ENCODE measurements at places on chromosomes 5 and 9. TPM values are rescaled to one million over a fixed set of nuclear protein-coding genes. Genes with fewer than 3 reads are reported as not detected.

DNA sequence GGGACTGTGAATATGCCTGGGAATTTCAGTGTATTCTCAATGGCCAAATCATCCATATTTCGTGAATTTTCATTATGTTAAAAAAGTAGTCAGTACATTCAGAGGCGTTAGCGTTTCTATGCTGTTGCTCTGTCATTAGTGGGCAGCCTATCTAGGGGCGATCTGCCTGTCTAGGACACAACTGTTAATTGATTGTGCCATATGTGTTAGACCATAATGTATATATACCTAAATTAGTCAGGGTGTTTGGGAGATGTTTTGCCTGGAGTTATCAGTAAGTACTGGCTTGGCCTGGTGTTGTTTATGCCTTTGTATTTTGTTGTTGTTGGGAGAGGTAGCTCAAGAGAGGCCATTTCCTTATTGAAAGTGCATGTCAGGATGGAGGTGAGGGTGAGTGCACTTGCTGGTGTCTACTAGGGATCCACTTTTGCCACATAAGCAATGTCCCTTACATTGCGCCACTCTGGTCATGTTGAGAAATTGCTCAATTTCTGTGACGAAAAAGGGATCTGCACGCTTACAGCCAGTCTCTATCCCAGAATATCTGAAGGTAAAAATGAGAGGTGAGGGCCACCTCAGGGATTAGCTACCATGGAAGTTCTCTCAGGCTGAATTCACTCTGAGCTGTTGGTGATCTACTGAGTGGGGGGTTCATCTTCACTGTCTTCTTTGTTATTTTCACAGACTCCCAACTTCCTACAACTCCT lies 123.3 kb downstream of the ST8SIA4 start:
- peak overlapping the region; percentile 98 for H3K27ac ChIP-seq
- no peak for DNase-seq
- H3K36me3 ChIP-seq = peaks cover 6% of the 10 kb centered on the region
- no peaks in the 10 kb centered on the region for H3K27me3 ChIP-seq

GRCh38 chr5:31770998-31771397 lies 132.1 kb downstream of the PDZD2 start:
- peaks cover 1% of the 10 kb centered on the region for H3K4me1 ChIP-seq
- H3K27ac ChIP-seq = no peak overlapping the region
- DNase-seq = no peak
- no peaks in the 10 kb centered on the region for H3K36me3 ChIP-seq
- no peaks in the 10 kb centered on the region for H3K27me3 ChIP-seq

- DNase-seq = no peak
- no peak overlapping the region for H3K27ac ChIP-seq
- H3K4me1 ChIP-seq = no peaks in the 10 kb centered on the region
- H3K27me3 ChIP-seq = no peaks in the 10 kb centered on the region
- no peaks in the 10 kb centered on the region for H3K36me3 ChIP-seq
Observed at GRCh38 chr9:118059484-118060278, 355.5 kb downstream of the TLR4 start.

DNA sequence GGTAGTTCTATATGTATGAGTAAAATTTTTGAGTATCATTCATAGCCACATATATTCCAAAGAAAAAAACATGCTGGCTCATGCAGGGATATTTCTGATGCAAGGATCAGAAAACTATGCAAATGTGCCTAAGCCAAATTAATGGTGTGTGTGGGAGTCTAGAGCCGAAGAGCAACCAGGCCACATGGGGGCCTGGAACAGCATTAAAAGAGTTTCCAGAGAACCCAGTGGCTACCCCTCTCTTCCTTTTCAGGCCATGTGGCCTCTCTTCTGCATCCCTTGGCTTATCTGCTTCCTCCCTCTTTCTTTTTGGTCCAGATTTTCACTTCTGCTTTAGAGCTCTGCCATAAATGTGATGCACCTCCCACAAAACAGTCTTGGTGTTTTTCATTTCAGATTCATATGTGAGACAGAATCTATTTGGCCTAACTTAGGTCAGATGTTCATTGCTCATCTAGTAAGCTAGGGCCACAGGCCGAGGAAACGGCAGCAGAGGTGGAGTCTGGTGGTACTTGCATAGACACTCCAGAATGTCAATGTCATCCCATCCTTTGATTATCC lies 300.0 kb downstream of the SH3GL2 start:
- DNase-seq = no peak
- H3K36me3 ChIP-seq = no peaks in the 10 kb centered on the region
- no peak overlapping the region for H3K27ac ChIP-seq
- no peak overlapping the region for H3K4me3 ChIP-seq
- no peaks in the 10 kb centered on the region for H3K27me3 ChIP-seq

GRCh38 chr5:5085381-5085780 lies 54.7 kb upstream of the ADAMTS16 start:
- no peaks in the 10 kb centered on the region for H3K27me3 ChIP-seq
- no peaks in the 10 kb centered on the region for H3K4me1 ChIP-seq
- H3K27ac ChIP-seq = no peak overlapping the region
- no peak overlapping the region for H3K4me3 ChIP-seq

DNA sequence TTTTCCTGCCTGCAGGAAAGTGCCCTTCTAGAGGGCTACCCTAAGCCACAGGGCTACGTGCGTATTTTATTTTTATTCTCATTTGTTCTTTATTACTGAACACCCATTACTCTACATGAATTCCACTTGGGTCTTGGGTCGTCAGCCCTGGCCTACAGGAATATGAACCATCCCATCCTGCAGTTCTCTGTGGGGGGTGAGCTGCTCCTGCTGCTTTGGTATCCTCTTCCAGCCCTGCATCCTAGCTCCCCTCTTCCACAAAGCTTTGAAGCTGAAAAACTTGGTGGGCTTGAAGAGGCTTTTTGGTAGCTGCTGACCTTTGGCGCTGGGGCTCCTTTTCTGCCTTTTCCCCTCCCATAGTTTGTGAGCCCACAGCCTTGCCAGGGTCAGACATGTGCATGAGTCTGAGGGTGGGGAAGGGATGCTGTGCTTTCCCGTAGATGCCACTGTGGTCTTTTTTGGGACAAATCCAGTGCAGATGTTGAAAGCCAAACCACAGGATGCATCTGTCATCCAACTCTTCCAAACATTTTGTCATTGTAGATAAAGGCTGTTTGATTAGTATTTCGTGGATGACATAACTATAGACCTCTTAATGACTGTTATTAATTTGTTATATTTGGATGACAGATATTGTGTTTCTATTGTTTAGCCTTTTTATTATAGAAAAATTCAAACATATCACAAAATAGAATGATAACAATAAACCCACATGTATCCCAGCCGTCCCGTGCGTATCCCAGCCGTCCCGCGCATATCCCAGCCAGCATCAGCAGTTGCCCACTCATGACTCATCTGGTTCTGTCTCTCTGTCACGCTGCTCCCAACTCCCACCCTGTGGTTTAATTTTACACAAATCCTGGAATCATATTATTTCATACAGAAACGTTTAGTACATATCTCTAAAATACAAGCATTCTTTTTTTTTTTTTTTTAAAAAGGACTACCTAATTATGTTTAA lies 43.9 kb downstream of the SLC46A2 start:
- H3K4me3 ChIP-seq = no peak overlapping the region
- H3K27ac ChIP-seq = no peak overlapping the region
- no peaks in the 10 kb centered on the region for H3K27me3 ChIP-seq
- DNase-seq = no peak
- peaks cover 12% of the 10 kb centered on the region for H3K4me1 ChIP-seq
- no peaks in the 10 kb centered on the region for H3K36me3 ChIP-seq

DNA sequence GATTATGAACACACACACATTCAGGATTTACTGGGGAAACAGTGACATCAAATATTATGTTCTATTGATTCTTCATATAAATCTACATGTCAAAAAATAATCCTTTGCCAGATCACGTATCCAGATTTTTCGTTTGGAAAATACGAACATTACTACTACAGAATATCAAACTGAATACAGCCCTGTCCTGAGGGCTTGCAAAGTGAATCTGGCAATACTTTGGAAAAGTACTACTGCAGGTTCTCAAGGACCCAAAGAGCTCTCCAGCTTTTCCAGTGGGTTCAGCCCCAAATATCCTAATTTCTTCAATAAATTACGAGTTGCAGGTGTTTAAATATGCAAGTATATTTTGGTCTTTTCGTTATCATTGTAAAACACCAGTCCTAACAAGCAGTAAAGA lies 411 bp upstream of the NDUFS4 start:
- H3K4me1 ChIP-seq = peaks cover 12% of the 10 kb centered on the region
- peak overlapping the region; percentile 93 for H3K4me3 ChIP-seq
- peaks cover 18% of the 10 kb centered on the region for H3K27me3 ChIP-seq
- H3K36me3 ChIP-seq = peaks cover 6% of the 10 kb centered on the region
- H3K27ac ChIP-seq = no peak overlapping the region

DNA sequence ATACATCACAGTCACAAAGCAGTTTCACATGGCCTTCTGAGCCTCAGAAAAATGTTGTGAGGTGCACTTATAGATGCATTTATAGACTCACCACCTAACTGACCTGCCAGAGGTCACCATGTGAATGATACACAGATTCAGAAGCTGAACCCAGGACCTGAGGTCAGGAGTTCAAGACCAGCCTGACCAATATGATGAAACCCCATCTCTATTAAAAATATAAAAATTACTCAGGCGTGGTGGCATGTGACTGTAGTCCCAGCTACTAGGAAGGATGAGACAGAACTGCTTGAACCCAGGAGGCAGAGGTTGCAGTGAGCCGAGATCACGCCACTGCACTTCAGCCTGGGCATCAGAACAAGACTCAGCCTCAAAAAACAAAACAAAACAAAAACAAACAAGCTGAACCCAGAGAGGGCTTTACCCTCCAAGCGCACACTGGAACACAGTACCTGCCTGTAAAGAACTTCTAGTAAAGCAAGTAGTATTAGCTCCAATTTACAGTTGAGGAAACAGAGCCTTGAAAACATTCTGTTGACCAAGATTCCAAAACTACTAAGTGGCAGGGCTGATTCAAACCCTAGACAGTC lies 16.3 kb downstream of the ECPAS start:
- H3K4me3 ChIP-seq = no peak overlapping the region
- H3K4me1 ChIP-seq = peaks cover 11% of the 10 kb centered on the region
- H3K27me3 ChIP-seq = no peaks in the 10 kb centered on the region
- no peak overlapping the region for H3K27ac ChIP-seq
- H3K36me3 ChIP-seq = peaks cover 46% of the 10 kb centered on the region

GRCh38 chr5:136620621-136621020 lies 255.3 kb upstream of the TRPC7 start:
- no peaks in the 10 kb centered on the region for H3K27me3 ChIP-seq
- no peaks in the 10 kb centered on the region for H3K4me1 ChIP-seq
- no peaks in the 10 kb centered on the region for H3K36me3 ChIP-seq
- no peak overlapping the region for H3K4me3 ChIP-seq
- DNase-seq = no peak
- no peak overlapping the region for H3K27ac ChIP-seq

DNA sequence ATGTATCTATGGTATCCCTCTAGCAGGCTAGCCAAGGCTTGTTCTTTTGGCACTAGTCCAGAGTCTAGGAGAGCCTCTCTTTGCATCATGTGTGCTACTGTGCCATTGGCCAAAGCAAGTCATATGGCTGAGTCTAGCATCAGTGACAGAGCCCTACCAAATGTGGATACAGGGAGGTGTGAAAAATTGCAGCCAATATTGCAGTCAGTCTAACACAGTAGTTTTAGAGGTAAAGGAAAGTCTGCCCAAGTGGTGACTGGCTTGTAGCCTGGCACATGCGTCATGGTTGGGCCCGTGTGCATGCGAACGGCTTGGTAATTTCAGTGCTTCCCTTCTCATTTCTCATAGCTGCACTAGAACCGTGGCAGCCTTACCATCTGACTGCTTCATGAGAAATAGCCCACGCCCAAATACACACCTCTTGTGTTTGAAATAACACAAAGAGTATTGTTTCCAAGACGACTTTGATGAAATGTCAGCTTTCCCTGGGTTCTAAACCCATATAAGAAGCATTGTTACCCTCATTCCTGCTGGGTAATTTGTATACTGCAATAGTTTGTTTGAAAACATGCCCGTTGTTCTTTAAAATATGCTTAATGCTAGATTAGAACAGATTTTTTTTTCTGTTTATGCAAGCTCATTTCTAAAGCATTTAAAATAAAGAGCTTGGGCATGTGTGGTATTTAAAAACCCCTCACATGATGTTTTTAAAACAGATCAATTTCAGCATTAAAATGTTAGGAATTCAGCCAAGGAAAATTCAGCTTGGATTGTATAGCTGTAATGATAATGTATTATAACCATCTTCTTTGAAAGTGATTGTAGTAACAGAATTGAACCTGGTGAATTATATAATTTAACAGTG lies 113.2 kb downstream of the TLE4 start:
- H3K4me3 ChIP-seq = no peak overlapping the region
- peaks cover 19% of the 10 kb centered on the region for H3K4me1 ChIP-seq

GRCh38 chr5:3852161-3852916 lies 256.7 kb downstream of the IRX1 start:
- no peak overlapping the region for H3K4me3 ChIP-seq
- DNase-seq = no peak
- no peaks in the 10 kb centered on the region for H3K36me3 ChIP-seq
- no peaks in the 10 kb centered on the region for H3K27me3 ChIP-seq

GRCh38 chr5:95447961-95448360 lies 56.8 kb downstream of the FAM81B start:
- no peaks in the 10 kb centered on the region for H3K36me3 ChIP-seq
- DNase-seq = no peak
- no peak overlapping the region for H3K27ac ChIP-seq
- H3K4me3 ChIP-seq = no peak overlapping the region
- peaks cover 12% of the 10 kb centered on the region for H3K27me3 ChIP-seq

- peaks cover 19% of the 10 kb centered on the region for H3K4me1 ChIP-seq
- H3K36me3 ChIP-seq = no peaks in the 10 kb centered on the region
- H3K27ac ChIP-seq = no peak overlapping the region
- H3K27me3 ChIP-seq = peaks cover 69% of the 10 kb centered on the region
Observed at GRCh38 chr9:88835038-88835466, 156.2 kb upstream of the S1PR3 start.

GRCh38 chr5:51500-51823 lies 40.5 kb upstream of the PLEKHG4B start:
- no peak for DNase-seq
- H3K4me1 ChIP-seq = no peaks in the 10 kb centered on the region
- H3K27me3 ChIP-seq = peaks cover 30% of the 10 kb centered on the region
- no peak overlapping the region for H3K4me3 ChIP-seq
- H3K36me3 ChIP-seq = no peaks in the 10 kb centered on the region
- no peak overlapping the region for H3K27ac ChIP-seq

GRCh38 chr5:102049517-102049916 lies 246.6 kb downstream of the SLCO4C1 start:
- no peak overlapping the region for H3K4me3 ChIP-seq
- DNase-seq = no peak
- H3K4me1 ChIP-seq = no peaks in the 10 kb centered on the region
- H3K36me3 ChIP-seq = no peaks in the 10 kb centered on the region

GRCh38 chr9:137313956-137314560 lies 12.0 kb upstream of the NRARP start:
- peaks cover 2% of the 10 kb centered on the region for H3K27me3 ChIP-seq
- DNase-seq = no peak
- H3K4me3 ChIP-seq = no peak overlapping the region
- no peak overlapping the region for H3K27ac ChIP-seq
- H3K4me1 ChIP-seq = no peaks in the 10 kb centered on the region

The TLX3 gene
- total RNA-seq = not detected

The CKS2 gene
- 177 TPM for total RNA-seq

The CARTPT gene
- not detected for total RNA-seq

The PCDHGA5 gene
- 0.51 TPM for total RNA-seq

The SPINK7 gene
- total RNA-seq = not detected

The AHRR gene
- 33.3 TPM for total RNA-seq

The TRPM3 gene
- total RNA-seq = not detected
